ENCODE measurements at places on chromosomes 3 and 15.
A peak's percentile ranks its signal among the peaks of the same experiment; 100 is the strongest.

DNA sequence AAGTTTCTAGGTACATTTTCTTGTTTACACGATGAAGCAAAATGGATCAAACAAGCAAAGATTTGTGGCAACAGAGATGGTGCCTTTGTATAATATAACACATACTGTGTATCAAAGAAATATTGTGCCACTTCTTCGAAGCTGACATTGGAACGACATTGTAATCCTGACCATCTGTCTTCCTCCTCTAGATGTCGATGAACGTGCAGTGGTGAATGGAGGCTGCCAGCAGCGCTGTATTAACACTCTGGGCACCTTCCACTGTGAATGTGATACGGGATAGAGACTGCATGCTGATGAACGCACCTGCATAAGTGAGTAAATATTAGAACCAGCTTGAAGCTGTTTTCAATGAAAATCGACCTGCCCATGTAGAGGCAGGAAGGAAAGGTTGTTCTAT, 613.3 kb upstream of the GOLIM4 start:
- no peaks in the 10 kb centered on the region for H3K27me3 ChIP-seq
- DNase-seq = no peak
- no peaks in the 10 kb centered on the region for H3K4me1 ChIP-seq
- no peak overlapping the region for H3K27ac ChIP-seq
- H3K4me3 ChIP-seq = no peak overlapping the region

DNA sequence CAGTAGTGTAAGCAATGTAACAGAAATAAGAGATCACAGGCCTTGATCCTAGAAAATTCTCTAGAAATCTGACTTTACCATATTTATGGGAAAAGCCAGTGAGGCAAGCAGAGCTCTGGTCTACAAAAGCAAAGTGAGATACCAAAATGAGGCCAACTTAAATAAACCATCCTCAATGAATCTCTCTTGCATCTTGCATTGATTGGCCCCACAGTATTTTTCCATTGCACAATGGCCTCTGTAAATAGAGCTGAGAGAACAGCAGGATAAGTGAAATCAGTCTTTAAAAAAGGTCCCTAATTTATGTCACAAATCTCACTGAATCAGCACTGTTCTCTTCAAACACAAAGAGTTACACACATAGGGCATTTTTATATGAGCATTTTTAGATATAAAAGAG, 8.9 kb downstream of the CFAP20DC start:
- H3K4me1 ChIP-seq = no peaks in the 10 kb centered on the region
- H3K4me3 ChIP-seq = no peak overlapping the region
- no peaks in the 10 kb centered on the region for H3K27me3 ChIP-seq
- DNase-seq = no peak
- no peak overlapping the region for H3K27ac ChIP-seq

- H3K36me3 ChIP-seq = no peaks in the 10 kb centered on the region
- DNase-seq = no peak
- no peak overlapping the region for H3K27ac ChIP-seq
- H3K27me3 ChIP-seq = no peaks in the 10 kb centered on the region
- H3K4me3 ChIP-seq = no peak overlapping the region
- no peaks in the 10 kb centered on the region for H3K4me1 ChIP-seq
Observed at GRCh38 chr3:63042833-63043232, 167.6 kb upstream of the CADPS start.

DNA sequence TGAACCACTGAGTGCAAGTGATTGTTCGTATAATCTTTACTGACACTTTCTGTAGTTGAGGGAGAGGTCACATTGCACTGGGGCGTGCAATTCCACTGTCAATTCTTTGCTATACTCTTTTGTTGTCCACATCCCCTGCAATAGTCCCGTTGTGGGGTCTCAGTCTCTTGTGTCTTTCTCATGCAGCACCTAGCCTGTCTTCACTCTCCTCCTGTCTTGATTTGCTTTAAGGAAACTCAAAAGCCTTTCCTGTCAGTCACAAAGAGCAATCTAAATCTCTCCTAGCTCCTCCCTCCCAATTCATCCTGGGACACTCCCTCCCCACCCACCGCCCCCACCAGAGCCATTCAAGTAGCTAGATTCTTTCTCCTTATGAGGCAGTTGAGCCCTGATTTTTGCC, 13.2 kb upstream of the TMEM158 start:
- no peak overlapping the region for H3K27ac ChIP-seq
- H3K36me3 ChIP-seq = no peaks in the 10 kb centered on the region
- H3K27me3 ChIP-seq = no peaks in the 10 kb centered on the region
- no peaks in the 10 kb centered on the region for H3K4me1 ChIP-seq

GRCh38 chr15:97687654-97688053, 272.8 kb upstream of the ARRDC4 start:
- H3K4me1 ChIP-seq = no peaks in the 10 kb centered on the region
- no peak for DNase-seq
- H3K36me3 ChIP-seq = no peaks in the 10 kb centered on the region
- no peak overlapping the region for H3K4me3 ChIP-seq
- no peak overlapping the region for H3K27ac ChIP-seq

GRCh38 chr3:86991840-86992435, 989 bp upstream of the VGLL3 start:
- H3K27me3 ChIP-seq = no peaks in the 10 kb centered on the region
- DNase-seq = no peak
- no peaks in the 10 kb centered on the region for H3K36me3 ChIP-seq

DNA sequence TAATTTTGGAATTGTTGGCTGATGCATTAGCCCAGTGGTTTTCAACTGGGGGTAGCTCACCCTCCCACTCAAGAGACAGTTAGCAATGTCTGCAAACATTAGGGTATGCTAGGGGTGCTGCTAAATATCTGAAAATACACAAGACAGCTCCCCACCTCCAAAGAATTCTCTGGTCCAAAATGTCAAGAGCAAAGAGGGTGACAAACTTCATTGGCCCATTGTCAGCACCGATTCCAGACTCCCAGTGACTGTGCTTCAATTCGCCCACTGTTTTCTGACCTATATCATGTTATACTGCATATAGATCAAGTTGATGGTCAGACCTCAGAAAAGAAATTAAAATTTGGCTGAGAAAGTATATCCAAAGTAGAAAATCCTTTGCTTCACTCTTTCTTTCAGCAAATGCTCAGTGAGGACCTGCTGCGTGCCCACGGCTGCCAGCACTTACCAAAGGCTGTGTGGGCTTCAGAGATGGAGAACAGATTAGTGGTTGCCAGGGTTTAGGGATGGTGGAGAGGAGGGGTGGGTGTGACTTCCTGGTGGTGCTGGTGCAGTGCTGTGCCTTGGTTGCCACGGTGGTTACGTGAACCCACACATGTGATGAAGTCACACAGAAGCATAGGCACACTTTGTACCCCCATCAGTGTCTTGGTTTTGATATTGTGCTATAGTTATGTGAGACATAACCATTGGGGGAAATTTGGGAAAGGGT, 204.0 kb downstream of the PLCL2 start:
- H3K27ac ChIP-seq = no peak overlapping the region
- peaks cover 34% of the 10 kb centered on the region for H3K4me1 ChIP-seq
- H3K27me3 ChIP-seq = no peaks in the 10 kb centered on the region

GRCh38 chr15:87942316-87942715, 314.2 kb downstream of the NTRK3 start:
- no peaks in the 10 kb centered on the region for H3K36me3 ChIP-seq
- H3K4me1 ChIP-seq = no peaks in the 10 kb centered on the region
- no peak overlapping the region for H3K27ac ChIP-seq
- no peaks in the 10 kb centered on the region for H3K27me3 ChIP-seq
- no peak for DNase-seq

GRCh38 chr3:157394411-157394810, 42.2 kb upstream of the PTX3 start:
- no peaks in the 10 kb centered on the region for H3K27me3 ChIP-seq
- no peak overlapping the region for H3K27ac ChIP-seq
- no peak overlapping the region for H3K4me3 ChIP-seq
- no peak for DNase-seq
- H3K4me1 ChIP-seq = no peaks in the 10 kb centered on the region

DNA sequence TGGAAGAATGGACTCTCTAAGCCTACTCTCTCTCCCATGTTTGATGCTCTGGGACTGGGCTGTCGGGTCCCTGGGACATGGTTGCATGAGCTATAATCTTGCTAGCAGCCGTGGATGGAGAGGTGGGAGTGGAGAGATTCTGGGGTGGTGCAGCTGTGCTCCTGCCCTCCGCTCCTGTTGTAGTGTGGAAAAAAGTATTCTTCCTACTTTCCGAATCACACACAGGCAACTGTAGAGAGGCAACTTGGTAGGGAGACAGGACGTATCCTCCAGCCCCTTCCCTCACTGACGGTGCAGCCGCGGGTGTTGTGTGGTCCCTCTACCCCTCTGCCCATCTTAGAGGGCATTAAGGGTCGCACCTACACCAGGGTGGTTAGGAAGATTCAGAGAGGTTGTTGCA, 281.4 kb upstream of the TLE3 start:
- DNase-seq = no peak
- H3K27me3 ChIP-seq = no peaks in the 10 kb centered on the region
- H3K4me1 ChIP-seq = no peaks in the 10 kb centered on the region
- no peak overlapping the region for H3K4me3 ChIP-seq
- H3K27ac ChIP-seq = no peak overlapping the region

DNA sequence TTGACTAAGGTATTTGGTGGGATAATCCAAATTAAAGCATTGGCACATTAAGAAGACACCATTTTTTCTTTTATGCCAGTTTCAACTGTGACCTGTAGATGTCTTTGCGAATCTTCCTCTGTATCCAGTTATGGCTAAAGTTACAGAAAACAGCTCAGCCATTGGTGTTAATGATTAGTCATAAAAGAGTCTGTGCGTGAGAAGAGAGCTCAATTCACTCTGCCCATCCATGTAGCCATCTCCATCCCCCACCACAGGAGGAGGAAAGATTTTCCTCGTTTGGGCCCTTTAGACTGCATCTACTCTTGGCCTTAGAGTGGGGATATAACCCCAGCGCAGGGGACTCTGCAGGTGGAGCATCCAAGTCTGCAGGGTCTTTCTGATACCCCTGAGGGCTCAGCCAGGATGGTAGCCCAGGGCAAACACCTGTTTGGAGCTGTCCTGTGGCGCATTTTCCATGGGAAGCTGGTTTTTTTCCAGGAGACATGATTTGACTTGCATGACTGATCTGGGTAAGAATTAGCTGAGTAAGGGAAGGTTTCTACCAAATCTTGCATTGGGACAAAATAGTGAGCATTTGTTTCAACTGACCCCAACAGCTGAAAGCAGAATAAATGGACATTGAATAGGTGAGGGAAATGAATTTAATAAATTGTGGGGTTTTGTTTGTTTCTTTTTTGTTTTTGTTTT, 29.5 kb downstream of the NANOGP8 start:
- H3K27me3 ChIP-seq = no peaks in the 10 kb centered on the region
- no peak overlapping the region for H3K27ac ChIP-seq
- H3K4me3 ChIP-seq = no peak overlapping the region
- no peak for DNase-seq
- H3K4me1 ChIP-seq = no peaks in the 10 kb centered on the region

GRCh38 chr15:60704129-60704528, 225.2 kb upstream of the ICE2 start:
- H3K4me3 ChIP-seq = no peak overlapping the region
- no peak for DNase-seq
- H3K36me3 ChIP-seq = no peaks in the 10 kb centered on the region
- H3K27ac ChIP-seq = peak overlapping the region; percentile 7
- H3K4me1 ChIP-seq = peaks cover 11% of the 10 kb centered on the region
- no peaks in the 10 kb centered on the region for H3K27me3 ChIP-seq

- H3K27ac ChIP-seq = no peak overlapping the region
- no peaks in the 10 kb centered on the region for H3K36me3 ChIP-seq
- DNase-seq = no peak
Observed at GRCh38 chr3:184579513-184579912, 17.9 kb downstream of the EPHB3 start.

DNA sequence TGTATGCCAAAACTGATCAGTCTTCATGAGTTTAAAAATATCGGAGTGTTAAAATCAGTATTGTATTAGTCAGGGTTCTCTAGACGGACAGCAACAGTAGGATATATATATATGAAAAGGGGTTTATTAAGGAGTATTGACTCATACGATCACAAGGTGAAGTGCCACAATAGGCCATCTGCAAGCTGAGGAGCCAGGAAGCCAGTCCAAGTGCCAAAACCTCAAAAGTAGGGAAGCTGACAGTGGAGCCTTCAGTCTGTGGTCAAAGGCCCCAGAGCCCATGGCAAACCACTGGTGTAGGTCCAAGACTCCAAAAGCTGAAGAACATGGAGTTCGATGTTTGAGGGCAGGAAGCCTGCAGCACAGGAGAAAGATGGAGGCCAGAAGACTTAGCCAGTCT, 391.0 kb upstream of the CADM2 start:
- H3K27ac ChIP-seq = no peak overlapping the region
- no peak overlapping the region for H3K4me3 ChIP-seq
- H3K36me3 ChIP-seq = no peaks in the 10 kb centered on the region
- H3K27me3 ChIP-seq = no peaks in the 10 kb centered on the region
- no peaks in the 10 kb centered on the region for H3K4me1 ChIP-seq

DNA sequence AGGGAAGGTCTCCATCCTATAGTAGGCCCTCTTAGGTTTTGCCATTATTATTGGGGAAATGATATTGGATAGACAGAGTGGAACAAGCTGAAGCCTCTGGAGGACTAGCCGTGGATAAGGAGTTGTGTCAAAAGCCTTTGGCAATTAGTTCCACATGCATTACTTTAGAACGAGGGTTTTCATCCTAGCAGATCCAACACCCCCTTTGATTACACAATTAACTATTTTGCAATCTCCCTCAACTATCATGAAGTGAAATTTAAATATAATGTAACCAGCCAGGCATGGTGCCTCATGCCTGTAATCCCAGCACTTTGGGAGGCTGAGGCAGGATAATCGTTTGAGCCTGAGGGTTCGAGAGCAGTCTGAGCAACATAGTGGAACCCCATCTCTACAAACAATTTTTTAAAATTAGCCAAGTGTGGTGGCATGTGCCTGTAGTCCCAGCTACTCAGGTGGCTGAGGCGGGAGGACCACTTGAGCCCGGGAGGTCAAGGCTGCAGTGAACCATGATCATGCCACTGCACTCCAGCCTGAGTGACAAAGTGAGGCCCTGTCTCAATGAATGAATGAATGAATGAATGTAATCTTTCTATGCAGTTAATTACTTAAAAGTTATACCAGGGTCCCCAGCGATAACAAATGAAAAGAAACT, 56.8 kb downstream of the PXYLP1 start:
- no peaks in the 10 kb centered on the region for H3K36me3 ChIP-seq
- DNase-seq = no peak
- H3K4me1 ChIP-seq = peaks cover 3% of the 10 kb centered on the region
- H3K4me3 ChIP-seq = no peak overlapping the region

Data from CD8-positive, alpha-beta memory T cell (primary cell).